ENCODE measurements at places on chromosomes 4 and X.

DNA sequence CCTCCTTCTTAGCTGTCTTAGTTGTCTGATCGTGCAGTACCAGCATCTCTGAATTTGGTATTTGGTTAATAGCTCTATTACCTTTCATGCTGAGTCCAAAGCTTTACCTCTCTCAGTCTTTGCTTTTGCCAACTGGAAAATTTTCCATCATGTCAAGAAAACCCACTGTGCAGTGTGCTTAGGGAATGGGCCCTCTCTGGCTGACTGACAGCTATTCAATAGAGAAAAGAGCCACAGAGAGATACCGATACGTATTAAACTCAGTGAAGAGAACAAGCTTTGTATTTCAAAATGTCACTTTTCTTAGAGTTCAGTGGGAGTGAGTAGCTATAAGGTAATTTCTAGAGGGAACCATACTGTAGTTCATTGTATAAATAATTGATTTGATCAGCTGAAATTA lies 1507.1 kb downstream of the C4orf33 start:
- DNase-seq = no peak

- no peak for DNase-seq
These were observed 106.9 kb downstream of the DKK2 start for GRCh38 chr4:106929248-106929647.

GRCh38 chr4:7964890-7965662 lies 25.4 kb upstream of the AFAP1 start:
- peak; percentile 26 for DNase-seq

DNA sequence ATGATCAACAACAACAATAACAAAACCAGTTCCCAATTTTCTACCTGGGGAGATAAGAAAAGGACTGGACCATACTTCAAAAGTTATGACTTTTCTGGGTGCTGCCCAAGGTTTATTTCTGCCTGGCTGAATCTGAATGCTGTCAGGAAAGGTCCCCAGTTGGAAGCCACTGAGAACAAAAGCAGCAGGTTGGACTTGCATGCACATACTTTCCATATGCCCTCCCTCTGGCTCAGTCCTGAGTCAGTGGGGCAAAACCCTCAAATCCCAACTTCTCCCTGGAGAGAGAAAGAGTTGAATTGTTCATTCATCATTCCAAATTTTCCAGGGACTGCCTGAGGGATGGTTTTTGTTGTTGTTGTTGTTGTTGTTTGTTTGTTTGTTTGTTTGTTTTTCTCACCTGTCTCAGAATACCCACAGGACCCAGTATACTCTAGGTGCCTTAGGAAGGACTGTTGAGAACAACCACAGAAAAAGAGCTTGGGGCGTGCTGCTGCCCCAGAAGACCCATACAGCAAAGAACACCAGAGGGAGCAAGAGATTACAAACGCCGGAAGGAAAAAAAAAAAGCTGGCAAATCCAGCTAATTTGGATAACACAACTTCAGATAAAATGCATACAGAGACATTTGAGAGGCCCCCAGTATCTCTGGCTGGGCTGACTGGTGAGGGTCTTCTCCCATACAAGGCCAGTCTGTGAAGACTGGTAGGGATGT lies 138.9 kb upstream of the INPP4B start:
- DNase-seq = no peak

GRCh38 chr4:46781434-46782092 lies 127.5 kb downstream of the COX7B2 start:
- no peak for DNase-seq

DNA sequence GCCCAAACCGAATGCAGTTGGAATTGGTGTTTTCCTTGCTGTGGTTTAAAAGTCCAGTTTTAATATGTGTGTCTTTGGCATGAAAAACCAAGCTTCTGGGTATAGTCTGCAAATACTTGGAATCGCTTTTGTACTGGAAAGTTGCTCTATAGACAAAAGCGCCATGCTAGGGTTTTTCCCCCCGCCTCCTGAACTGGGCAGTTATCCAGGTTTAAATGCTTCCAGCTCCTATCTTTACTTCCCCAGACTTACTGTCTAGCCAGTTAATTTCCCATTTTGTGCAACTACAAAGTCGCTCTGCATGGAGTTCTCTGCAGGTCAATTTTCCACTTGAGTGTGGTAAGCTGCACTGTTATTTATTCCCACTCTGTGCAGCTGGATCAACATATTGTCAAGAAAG lies 2.7 kb downstream of the RASL11B start:
- no peak for DNase-seq

DNA sequence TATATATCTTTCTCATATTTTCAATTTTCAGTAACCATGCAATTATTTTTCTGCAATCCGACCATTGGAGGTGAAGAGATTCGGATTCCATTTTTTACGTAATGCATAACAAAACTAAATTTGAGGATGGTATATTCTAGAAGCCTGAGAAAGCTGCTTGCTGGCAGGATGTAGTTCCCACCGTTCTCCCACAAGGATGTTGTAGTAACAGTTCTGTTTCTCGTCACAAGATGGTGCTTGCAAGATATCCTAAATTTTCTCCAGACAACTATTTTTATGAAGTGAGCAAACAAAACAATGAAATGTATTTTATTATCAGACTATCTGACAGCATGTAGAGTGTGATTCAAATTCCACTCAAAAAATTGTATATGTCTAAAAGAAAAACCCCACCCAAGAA lies 10.7 kb downstream of the PWWP3B start:
- DNase-seq = no peak

- DNase-seq = no peak
These were observed 121.2 kb downstream of the VEGFC start for GRCh38 chr4:176671532-176671931.

DNA sequence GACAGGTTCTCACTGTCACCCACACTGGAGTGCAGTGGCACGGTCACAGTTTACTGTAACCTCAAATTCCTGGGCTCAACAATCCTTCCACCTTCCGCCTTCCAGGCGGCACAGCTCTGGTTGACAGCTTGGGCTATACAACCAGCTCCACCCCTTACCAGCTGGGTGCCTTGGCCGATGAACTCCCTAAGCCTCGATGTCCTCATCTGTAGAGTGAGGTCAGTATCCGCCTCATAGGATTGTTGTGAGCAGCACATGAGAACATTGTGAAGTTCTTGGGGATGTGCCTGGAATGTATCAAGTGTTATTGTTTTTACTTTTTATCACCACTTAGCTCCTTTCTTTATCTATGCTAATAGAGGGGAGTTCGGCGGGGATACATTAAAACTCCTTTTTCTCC lies 23.3 kb downstream of the UCHL1 start:
- DNase-seq = no peak

DNA sequence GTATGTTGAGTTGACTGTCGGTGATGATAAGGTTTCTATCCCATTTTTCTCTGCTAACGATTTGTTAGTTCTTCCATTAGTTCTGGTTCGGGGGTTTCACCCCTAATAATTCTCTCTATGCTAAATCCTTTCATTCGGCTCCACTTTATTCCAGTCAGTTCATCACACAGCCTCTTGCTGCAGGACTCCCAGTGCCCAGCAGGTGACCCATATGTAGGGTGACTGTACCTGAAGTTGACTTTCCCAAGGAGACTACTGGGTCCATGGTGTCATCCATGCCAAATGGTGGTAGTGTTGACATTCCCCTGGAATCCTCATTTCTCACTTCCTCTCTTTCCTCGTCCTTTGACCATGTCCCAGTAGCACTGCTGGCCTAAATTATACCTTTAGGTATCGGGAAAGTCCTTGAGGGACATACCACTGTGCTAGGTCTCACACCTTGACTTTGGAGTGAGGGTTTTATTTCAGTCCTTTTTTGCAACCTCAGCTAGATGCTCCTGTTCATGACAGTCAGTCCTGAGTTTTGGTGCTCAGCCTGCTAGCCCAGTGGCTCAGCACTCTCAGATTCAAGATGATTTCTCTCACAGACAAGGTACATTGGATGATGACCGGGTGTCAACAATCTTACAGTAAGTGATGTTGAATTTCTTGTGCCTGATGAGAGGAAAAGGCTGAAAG lies 105.1 kb upstream of the ARHGAP24 start:
- DNase-seq = no peak

DNA sequence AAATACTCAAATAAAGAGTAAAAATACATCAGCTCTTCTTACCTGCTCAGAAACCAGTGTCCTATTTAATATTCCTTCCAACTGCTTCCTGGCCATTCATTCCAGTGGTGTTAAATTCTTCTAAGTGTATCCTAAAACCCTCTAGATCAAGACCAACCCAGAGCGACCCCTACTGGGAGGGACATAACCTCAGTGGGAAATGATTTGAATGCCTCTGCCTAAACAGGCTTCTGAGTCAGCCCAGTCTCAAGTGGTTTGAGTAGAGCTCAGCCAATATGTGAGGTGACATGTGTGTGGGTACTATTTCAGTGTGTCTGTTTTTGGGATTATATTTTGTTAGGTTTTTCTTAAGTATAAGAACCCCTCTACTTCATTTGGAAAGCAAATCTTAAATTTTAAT lies 133.6 kb upstream of the ARHGEF9 start:
- no peak for DNase-seq

- DNase-seq = no peak
These were observed 31.3 kb upstream of the SORCS2 start for GRCh38 chr4:7160951-7161440.

GRCh38 chr4:1991087-1991486 lies 17.7 kb downstream of the NELFA start:
- no peak for DNase-seq

GRCh38 chr4:150814873-150815272 lies 200.2 kb downstream of the LRBA start:
- DNase-seq = no peak

GRCh38 chr4:4254666-4255065 lies 6.6 kb upstream of the TMEM128 start:
- no peak for DNase-seq

- DNase-seq = no peak
These were observed 554.0 kb downstream of the ARAP2 start for GRCh38 chr4:35690271-35690670.

DNA sequence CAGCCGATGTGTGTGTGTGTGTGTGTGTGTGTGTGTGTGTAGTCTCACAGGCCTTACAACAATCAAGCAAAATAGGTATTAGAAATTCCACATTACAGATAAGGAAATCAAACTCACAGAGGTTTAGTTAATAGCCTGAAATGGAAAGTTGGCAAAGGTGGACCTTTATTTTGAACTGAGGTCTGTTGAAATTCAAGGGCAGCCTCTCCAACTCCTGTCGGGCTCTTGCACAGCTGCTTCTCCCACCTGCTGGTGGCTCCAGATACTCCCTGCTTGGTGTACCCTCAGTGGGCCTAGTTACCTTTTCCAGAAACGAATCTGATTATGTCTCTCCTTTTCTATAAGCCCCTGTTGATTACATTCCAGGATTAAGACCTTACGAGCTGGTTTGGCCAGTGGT lies 195.9 kb downstream of the MGST2 start:
- DNase-seq = no peak

DNA sequence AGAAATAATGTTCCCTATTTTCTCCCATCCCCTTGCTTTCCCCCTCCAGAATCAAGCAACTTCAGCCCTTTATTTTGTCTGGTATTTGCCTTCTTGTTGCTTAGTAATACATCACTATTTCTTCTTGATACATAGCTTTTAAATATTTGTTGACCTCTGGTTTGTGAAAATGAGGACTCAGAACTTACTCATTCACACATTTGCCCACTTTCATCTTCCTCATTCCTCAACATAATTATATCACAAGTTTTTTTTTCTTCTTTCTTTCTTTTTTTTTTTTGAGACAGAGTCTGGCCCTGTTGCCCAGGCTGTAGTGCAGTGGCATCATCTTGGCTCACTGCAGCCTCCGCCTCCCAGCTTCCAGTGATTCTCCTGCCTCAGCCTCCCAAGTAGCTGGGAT lies 28.9 kb upstream of the NDUFC1 start:
- no peak for DNase-seq

- no peak for DNase-seq
These were observed 36.5 kb downstream of the ERVMER34-1 start for GRCh38 chr4:52714597-52715254.

GRCh38 chr4:188396037-188396436 lies 256.8 kb downstream of the TRIML1 start:
- DNase-seq = no peak

DNA sequence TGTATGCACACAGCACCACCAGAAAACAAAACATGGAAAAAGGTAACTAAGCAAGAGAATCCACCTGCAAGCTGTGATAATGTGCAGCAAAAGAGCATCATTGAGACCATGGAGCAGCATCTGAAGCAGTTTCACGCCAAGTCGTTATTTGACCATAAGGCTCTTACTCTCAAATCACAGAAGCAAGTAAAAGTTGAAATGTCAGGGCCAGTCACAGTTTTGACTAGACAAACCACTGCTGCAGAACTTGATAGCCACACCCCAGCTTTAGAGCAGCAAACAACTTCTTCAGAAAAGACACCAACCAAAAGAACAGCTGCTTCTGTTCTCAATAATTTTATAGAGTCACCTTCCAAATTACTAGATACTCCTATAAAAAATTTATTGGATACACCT lies 90.2 kb downstream of the TET2 start:
- no peak for DNase-seq

- no peak for DNase-seq
These were observed 39.0 kb downstream of the PTTG2 start for GRCh38 chr4:37999000-37999716.

GRCh38 chrX:107940095-107940494 lies 42.1 kb downstream of the TEX13B start:
- no peak for DNase-seq

GRCh38 chr4:22091906-22092305 lies 143.3 kb upstream of the KCNIP4 start:
- no peak for DNase-seq

DNA sequence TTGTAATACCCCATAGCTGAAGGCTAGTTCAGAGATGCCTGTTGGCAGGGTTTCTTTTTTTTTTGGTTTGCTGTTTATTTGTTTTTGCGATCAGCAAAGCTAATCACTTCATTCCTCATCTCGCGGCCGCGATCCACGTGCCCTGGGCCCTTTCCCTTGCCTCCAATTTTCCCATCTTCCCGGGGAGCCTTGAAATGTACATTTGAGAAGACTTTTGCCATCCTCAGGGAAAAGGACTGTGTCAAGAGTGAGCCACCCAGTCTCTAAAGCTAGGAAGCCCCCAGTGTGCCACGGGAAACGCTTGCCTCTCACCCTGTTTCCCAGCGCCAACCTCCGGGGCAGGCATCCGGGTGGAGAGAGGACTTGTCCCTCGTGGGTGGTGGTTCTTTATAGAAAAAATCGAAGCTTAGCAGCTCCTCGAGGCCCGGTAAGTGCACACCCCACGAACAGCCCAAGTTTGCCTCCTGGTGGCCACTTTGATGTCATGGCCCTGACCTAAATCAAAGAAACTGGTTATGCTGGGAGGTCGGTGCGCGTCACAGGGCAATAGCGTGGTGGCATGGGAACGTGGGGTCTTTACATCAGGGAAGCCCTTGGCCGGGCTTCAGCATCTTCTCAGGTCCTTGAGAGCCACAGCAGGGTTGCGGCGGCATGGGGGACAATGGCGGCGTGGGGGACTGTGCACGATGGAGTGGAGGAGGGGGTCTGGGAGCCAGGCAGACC lies 42.0 kb downstream of the MAP7D3 start:
- DNase-seq = no peak

- no peak for DNase-seq
These were observed 591.5 kb upstream of the PITX2 start for GRCh38 chr4:111214371-111214770.

DNA sequence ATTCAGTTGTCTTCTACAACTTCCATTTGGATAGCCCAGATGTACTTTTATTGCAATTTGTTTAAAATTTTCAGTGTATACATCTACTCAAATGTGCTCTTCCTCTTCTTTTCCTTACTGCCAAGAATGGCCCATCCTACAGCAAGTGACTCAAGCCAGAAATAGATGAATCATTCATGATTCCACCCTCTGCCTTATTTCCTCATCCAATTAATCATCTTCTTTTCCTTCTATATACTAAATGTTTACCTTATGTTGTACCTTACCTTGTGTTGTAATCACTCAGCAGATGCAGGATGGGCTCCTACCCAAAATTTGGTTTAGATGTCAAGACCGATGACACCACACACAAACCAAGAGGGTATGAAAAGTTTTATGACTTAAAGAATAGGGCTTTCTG lies 437.8 kb downstream of the GRXCR1 start:
- no peak for DNase-seq
